ENCODE measurements at places on chromosomes 3 and 15.

- DNase-seq, result no peak
These were observed 3.7 kb downstream of the PDIA5 start for GRCh38 chr3:123070510-123070909.

DNA sequence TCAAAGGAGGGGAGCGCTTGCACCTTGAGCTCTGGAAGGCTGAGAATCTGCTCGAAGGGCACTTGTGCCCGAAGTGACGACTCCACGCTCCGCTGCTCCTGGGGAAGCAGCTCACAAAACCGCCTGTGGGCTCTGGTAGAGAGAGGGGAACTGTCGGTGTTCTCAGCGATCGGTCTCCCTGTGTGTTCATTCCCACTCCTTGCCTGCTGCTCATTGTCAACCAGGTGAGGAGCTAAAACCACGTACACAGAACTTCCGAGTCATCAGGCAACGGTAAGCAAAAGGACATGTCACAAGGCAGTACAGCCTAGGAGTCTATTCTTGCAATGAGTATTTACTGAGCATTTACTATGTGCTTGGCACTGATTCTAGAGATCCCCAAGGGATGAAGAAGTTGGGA, 1.5 kb downstream of the CIB1 start:
- DNase-seq, result no peak

DNA sequence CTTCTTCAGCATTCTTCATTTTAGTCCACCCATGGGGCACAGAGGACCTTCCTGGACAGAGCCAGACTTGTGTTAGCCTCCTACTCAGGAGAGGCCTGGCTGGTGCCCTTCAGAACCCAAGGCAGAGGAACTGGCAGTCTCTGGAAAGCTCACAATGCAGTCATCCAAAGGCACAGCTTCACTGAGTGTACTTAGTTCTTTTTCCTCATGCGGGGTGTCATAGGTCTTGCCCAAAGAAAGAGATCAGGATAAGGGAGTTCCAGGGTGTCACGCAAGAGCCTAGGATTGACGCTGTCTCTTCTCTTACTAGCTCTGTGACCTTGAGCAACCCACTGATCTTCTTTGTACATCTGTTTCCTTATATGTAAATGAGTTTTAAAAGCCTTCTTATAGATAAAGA, 58.7 kb downstream of the CD200 start:
- DNase-seq, result no peak

DNA sequence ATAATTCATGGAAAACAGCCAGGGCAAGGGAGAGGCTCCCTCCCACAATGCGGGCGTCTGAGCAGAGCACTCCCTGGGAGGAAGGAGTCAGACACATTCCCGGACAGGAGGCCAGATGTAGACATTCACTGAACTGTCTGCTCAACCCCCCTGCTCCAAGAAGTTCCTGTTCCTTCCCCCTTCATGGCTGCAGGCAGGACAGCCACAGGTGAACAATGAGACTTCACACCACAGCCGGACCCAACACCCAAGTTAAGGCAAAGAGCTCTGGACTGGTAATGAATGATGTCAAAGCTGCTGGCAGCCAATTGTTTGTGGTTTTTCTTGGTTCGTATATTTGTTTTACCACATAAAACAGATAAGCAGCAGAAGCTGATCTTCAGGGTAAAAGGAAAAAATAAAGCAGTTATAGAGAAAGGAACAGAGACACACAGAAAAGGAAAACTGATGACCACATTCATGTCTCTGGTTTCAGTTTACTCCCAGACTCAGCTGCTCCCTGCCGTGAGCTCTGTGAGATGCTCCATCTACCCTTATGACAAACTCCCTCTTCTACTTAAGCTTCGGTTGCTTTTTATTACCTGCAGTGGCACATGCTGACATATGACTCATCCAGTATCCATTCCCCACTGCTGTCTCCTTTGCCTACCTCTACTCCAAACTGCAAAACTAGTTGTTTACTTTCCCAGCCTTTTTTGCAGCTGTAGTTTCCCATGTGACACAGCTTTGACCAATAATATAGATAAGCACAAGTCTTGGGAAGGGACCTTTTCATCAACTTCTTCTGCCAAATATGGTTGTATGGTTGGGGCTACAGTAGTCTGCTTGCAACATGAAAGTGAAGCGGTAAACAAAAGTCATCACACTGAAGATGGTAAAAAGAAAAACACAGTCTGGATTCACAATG, 33.1 kb downstream of the DZIP1L start:
- DNase-seq, result no peak

- no peak for DNase-seq
These were observed 69.2 kb downstream of the LIPC start for GRCh38 chr15:58501006-58501405.

DNA sequence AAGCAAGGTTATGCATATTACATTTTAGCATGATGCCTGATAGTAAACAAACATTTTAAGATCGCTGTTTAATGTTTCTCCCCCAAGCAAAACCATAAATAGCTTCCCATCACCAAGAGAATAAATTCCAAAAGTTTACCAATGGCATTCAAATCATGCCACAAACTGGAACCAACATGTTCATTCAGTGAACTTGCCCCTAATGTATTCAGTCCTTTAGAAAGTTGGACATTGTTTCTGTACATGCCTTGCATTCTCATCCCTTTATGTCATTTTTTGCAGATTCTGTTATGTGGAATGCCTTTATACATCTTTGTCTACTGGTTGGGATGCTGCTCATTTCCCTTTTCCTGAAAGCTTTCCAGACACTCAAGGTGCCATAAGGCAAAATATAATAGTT, 105.5 kb downstream of the PYDC2 start:
- no peak for DNase-seq

GRCh38 chr15:31221936-31222515, 104.6 kb upstream of the KLF13 start:
- no peak for DNase-seq

GRCh38 chr3:83928391-83928790, 1030.4 kb upstream of the CADM2 start:
- no peak for DNase-seq

- no peak for DNase-seq
These were observed 420.0 kb upstream of the CBLB start for GRCh38 chr3:106288781-106289180.

GRCh38 chr3:32956750-32957570, 5.5 kb downstream of the CCR4 start:
- no peak for DNase-seq

DNA sequence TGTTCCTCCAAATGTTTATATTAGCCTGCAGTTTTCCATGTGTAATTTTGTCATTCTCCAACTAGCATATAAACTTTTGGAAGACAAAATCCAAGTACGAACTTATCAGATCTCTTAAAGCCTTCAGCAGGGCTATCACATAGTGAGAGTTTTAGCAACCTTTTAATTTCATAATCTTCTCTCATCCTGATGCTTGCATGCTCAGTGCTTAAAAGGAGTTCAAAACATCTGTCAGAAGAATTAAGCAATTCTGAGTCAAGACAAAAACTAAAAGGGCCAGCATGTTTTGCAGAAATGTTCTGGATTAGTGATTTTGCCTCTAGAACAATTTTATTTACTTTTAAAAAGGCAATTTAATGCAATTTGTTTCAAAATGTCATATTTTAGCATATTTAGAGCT, 73.4 kb upstream of the SLC2A2 start:
- no peak for DNase-seq

DNA sequence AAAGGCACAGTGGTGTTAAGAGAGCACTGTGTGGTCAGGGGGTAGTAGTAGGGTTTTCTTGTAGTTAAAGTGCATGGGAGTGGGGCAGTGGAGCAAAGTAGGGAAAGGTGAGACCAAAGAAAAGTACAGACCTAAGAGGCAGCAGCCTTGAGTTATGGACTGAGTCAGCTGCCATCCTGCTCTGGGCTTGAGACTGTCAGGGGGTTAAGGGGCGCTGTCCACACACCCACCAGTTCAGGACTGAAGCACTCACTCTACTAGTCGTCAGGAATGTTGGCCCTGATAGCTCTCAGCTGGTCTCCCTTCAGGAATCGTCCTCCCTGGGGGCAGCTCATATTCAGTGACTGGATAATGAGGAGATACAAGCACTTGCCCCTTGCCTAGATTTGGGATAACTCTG, 7.9 kb downstream of the CCR4 start:
- no peak for DNase-seq

GRCh38 chr15:27902680-27903385, 196.3 kb downstream of the OCA2 start:
- no peak for DNase-seq

- DNase-seq, result no peak
These were observed 457.7 kb downstream of the EPHA3 start for GRCh38 chr3:89565098-89565497.

DNA sequence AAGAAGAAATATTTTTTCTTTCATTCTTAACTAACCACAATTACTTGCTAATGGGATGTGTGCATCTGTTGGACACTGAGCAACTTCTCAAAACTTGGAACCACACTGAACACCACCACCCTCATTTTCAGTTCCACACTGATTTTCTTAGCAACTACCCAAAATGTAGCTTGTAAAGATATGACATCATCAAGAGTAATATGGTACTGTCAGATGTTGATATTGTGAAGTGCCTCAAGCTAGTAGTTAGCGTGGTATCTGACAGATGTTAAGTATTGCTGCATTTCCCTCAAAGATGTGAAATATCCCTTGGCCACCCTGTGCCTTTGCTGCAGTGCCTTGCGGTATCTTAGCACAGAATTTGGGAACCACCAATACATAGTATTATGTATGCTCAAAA, 9.3 kb downstream of the RFTN1 start:
- no peak for DNase-seq

DNA sequence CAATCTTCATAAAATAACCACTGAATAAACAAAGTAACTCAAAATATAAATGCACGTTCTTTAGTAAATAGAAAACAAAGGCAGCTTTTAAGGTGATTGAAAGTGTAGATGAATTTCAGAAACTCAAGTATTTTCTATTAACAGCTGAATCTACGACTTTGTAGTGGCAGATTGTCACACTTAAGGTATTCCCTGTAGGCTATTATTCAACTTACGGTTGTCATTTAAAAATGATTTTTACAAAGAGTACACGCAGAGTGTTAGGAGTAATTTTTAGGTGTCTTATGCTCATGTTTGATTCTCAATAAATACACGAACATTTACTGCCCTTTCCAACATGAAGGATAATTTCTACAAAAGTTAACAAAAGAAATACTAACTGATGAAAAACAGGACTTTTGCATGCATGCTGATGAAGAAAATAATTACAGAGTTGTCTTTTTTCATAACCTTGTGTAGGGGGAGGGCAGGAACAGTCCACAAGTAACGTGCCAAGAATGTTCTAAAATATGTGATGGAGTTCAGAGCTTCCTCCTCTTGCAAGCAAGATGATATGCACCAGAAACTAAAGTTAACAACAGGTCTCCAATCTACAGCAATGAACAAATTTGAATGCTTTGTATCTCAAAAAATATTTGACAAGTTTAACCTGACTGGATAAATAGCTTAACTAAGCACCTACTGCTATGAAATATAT, 16.7 kb downstream of the DCBLD2 start:
- DNase-seq, result no peak

Measured in left ventricle myocardium inferior (tissue), 1 donor.